ENCODE measurements at places on chromosomes 12 and 14.

GRCh38 chr14:69153152-69153872 is 393 bp upstream of the DCAF5 start:
- no peak for DNase-seq

DNA sequence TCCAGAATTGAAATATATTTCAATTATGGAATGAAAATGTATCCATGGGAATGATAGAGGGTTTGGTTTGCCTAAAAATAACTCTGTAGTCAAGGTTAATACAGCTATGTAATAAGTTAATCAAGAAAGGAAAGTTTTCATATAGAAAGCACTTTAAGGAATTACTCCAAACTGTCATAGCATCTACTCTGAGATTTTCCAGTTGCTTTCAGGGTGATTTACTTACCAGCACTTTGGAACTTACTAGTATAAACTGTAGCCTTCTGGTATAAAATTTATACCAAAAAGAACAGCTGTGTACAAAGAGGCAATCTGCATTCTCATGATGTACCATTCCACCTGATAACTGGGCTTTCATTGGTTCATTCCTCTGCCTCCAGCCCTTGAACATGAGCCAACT is 87.1 kb downstream of the ARF6 start:
- no peak for DNase-seq

DNA sequence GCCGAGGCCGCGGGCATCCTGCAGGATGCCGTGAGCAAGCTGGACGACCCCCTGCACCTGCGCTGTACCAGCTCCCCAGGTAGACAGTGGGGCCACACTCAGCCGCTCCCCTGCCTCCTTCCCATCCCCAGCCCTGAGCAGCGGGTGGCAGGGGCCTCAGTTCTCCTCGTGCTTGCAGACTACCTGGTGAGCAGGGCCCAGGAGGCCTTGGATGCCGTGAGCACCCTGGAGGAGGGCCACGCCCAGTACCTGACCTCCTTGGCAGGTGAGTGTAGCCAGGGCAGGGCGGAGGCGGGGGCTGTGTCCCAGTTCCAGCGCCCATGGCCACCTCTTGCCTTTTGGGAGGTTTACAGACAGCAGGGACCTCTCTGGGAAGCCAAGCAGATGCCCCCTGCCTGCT is 22.9 kb downstream of the HIP1R start:
- DNase-seq: no peak

- DNase-seq: no peak
Observed at GRCh38 chr14:23146351-23146910, 27.4 kb upstream of the CEBPE start.

DNA sequence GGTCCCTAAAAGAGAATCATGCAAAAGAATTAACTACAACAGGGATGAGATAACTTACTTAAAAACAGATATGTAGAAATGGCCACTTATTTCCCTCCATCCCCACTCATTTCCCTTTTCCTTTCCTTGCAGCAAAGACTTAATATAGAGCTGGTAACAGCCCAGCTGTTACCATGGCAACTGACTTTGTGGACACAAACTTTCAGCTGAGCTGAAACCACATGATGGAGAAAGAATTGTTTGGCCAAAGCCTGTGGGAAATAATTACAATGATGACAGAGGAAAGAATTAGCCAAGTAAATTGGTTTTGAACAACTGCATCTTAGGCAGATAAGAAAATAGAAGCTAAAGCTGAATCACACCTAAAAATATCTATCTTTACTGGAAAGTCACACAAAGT is 364.9 kb downstream of the GALC start:
- DNase-seq: no peak

- DNase-seq: no peak
Observed at GRCh38 chr14:25150934-25151790, 101.2 kb upstream of the STXBP6 start.

DNA sequence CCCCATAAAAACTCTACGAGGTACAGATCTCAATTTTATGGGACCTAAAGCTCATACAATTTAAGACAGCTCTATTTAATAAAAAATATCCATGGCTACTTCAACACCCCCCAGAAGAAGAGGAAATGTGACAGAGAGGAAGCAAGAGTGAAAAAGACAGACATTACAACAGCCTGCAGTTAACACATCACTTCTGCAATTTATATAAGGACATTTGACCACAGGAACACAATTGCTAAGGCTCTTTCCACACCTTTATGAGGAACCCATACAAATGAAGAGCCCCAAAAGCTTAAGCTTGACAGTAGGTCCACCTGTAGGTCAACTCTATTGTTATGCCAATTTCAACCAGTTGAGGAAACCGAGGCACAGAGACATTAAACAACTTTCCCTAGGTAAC is 5.6 kb downstream of the OR10P1 start:
- DNase-seq: no peak

- no peak for DNase-seq
Observed at GRCh38 chr12:90897986-90898385, 57.0 kb downstream of the CCER1 start.

DNA sequence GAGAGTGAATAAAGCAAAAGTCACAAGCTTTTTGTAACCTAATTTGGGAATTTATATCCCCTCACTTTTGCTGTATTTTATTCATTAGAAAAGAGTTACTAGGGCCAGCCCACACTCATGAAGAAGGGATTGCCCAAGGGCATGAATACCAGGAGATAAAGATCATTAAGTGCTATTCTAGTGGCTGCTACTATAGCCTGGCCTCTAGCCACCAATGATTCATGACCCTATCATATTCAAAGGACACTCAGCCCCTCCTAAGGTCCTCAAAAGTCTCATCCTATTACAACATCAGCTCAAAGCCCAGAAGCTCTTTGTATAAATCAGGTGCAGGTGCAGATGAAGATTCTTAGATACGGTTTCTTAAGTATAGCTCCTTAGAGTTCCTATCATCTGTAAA is 518.1 kb downstream of the TRHDE start:
- DNase-seq: no peak

DNA sequence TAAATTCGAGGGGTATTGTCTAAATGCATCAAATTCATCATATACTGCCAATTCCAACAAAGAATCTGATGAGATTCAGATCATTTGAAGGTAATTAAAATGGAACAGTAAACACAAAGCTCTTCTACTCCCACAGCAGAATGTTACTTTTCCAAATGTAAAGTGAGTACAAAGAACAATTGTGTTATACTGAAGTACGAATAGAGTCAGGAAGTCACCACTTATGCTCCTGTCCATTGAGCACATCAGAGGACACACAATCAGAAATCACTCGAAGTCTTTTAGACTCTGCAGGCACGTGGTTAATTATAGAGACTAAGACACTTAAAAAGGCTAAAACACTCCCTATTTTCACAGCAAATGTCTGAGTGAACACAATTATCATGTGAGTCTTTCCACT is 388.5 kb upstream of the MIS18BP1 start:
- DNase-seq: no peak

GRCh38 chr12:85575120-85576096 is 260.8 kb downstream of the RASSF9 start:
- no peak for DNase-seq

GRCh38 chr14:76348898-76349297 is 27.0 kb upstream of the ESRRB start:
- no peak for DNase-seq

DNA sequence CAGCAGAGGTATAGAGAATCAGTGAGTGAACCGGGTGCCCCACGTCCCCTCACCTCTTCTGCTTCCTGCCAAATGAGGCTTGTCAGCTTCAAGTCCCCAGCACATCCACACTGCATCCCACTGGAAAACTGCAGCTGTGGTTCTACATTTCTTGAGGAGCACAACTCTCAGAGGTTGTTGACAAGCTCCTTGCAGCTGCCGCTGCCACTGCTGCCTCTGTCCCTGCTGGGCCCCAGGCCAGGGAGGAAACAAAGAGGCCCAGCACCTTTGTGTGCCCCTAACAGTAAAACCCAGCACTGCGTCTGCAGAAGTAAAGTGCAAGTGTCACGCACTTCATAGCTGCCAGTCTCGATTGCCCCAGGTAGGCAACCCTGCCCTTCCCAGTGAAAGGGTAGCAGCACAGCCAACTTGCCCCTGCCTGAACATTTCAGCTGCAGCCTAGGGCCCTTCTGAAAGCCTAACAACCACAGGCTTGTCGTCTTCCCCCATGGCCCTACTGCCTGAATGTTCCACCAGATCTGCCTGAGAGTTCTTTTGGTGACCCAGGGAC is 1162.1 kb upstream of the USP15 start:
- no peak for DNase-seq

- no peak for DNase-seq
Observed at GRCh38 chr14:105163040-105163742, 5.4 kb downstream of the JAG2 start.

DNA sequence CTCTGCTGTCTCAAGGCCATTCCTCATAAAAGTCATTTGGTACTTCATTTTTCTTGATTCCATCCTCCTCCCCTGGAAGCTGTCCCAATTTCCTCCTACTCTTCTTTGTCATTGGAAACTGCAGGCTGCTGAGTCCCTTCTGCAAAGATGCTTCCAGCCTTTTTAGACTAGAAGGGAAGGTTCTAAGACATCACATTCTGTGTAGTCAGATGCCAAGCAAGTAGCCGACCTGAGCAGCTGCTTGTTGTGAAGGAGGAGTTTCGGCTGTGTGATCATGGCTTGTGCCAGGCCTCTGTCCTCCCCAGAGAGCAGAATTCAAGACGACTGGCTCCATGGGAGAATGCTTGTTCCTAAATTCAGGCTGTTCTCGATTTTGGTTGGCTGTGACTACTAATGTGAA is 8.7 kb downstream of the RFC5 start:
- DNase-seq: no peak

DNA sequence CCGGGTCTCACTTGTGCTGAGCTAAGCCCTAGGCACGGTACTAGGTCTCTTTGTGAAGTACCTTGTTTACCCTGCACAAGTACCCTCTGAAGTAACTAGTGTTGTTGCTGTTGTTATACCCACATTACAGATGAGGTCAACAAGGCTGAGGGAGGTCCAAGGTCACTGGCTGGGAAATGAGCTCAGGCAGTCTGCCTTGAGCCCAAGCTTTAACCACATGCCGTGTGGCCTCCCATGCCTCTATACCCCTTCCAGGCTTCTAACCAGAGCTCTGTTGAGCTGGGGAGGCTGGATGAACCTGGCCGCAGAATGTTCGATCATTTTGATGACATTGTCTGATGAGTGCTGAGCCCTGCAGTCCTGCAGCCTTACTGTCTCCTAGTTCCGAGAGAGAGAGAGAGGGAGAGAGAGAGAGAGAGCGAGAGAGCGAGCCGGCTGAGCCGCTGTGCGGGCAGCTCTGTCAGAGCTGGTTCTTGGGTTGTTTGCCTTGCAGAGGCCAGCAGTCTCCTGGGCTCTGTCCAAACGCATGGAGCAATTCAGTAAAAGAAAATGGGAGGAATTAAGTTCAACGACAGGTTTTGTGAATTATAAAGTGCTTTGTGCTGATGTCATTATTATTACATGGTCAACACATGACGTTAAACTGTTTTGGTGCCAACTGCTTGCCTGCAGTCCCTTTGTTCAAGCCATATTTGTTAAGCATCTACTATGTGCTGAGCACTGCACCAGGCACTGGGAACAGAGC is 13.1 kb downstream of the JDP2 start:
- DNase-seq: no peak
